ENCODE measurements at places on chromosomes 3 and 15.

DNA sequence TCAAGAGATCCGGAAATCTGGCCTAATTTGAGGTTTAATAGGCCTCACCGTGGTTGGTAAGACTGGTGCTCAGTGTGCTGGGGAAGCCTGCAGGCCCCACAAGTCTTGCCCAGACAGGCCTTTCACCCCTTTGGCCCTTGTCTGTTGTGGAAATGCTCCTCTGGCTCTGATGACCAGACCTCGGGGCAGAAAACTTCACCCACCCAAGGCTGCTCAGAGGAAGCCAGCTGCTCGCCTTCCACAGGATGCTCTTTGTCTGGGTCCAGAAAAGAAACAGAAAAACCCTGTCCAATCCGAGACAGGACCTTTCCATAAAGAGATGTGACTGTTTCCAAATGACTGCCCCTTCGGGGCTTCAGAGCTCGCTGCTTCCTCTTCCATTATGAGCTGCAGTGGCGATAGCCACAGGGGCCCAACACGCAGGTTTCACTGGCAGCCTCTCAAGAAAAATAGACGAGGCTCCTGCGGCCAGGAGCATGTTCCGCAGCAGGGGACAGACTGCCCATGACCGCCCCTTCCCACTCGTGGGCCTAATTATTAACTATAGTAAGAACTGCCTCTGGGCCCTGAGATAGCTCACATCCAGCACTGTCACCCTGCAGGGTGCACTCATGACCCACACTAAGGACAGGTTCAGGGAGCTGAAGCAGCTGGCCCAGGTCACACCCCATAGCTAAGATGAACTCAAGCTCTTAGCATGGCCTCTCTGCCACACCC, 6.8 kb upstream of the SNX22 start:
- DNase-seq, result no peak

DNA sequence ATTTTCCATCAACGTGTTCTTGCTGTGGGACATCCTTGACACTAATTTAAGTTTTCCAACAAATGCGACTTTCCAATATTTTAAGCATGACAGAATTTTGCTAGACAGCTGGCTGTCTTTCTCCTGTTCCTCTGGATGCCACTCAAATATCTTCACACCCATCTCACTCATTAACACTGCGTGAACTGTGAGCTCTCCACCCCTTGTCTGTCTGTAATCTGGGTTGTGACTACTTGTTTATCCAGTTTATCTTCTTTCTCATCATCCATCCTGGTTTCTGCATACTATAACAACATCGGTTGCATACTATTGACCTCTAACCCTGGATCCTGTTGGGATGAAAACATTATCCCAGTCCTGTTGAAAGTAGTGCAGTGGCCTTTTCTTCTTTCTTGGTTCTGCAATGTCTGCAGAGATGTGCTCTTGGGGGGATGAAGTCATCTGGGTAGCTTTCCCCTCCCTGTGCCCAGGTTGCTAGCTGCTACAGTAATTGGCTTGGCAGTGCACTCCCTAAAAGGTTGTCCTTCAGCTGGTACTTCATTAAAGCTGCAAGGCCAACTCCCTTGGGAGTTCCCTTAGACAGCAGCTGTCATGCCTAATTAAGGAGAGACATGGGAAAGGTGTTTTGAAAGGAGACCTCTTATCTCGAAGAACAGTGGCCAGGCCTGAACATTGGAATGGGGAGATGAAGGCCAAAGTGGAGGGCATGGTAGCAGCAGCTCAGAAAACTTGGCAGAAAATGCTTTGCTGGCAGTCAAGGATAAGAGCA, 24.7 kb downstream of the KAT2B start:
- no peak for DNase-seq

GRCh38 chr3:177499779-177500423, 302.6 kb upstream of the TBL1XR1 start:
- no peak for DNase-seq

DNA sequence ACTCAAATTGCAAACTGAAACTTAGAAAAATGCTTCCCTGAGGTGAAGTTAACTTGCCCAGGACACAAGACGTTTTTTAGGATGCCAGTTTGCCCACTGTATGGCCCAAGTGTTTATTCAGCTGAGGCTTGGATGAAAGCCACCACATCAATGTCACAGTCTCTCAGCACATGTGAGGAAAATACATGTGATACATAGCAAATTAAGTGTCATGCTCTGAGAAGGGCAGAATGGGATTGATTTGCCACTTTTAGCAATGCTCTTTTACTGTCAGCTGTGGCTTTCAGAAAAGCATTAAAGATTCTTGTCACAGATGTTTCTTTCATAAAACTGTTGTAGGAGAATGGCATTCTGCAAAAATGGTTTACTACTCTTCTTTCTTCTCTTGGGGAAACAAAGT, 165.5 kb downstream of the ZIC1 start:
- no peak for DNase-seq

GRCh38 chr3:64055076-64055475, 31.8 kb upstream of the PSMD6 start:
- DNase-seq, result no peak

DNA sequence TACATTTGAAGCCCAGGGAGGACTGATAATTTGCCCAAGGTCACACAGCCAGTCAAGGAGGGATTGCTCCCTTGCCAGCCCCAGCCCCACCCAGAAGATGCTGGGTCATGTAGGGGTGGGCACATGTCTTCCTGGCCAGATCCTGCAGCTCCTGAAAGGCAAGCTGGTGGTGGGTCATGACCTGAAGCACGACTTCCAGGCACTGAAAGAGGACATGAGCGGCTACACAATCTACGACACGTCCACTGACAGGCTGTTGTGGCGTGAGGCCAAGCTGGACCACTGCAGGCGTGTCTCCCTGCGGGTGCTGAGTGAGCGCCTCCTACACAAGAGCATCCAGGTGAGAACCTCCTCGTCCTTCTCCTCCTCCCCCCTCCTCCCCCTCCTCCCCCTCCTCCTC, 13.2 kb downstream of the ISG20 start:
- DNase-seq, result no peak

GRCh38 chr3:60147249-60147950, 1097.6 kb upstream of the CFAP20DC start:
- no peak for DNase-seq

DNA sequence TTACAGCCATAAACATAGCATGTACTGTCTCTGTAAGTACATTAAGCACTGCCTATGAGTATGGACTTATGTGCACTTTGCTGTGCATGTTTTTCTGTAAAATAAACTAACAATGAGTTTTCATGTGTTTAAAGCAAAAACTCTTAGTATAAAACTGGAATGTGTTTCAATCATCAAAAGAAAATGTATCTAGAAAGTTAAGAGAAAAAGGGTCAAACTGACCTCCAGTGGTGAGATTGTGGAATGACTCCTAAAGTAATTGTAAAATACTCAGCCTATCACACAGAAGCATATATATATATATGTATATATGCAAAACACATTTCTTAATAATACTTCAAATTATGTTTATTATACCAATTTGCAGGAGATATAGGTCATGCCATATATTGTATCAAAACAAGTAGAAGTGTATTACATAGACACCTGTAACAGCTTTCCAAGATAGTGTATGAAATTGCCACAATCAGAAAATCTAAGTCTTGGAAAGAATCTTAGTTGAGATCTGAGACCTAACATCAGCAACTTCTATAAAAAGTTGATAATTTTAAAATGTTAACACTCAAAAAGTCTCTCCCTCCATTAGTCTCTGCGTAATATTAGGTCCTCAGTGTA, 199.6 kb downstream of the FMN1 start:
- no peak for DNase-seq

DNA sequence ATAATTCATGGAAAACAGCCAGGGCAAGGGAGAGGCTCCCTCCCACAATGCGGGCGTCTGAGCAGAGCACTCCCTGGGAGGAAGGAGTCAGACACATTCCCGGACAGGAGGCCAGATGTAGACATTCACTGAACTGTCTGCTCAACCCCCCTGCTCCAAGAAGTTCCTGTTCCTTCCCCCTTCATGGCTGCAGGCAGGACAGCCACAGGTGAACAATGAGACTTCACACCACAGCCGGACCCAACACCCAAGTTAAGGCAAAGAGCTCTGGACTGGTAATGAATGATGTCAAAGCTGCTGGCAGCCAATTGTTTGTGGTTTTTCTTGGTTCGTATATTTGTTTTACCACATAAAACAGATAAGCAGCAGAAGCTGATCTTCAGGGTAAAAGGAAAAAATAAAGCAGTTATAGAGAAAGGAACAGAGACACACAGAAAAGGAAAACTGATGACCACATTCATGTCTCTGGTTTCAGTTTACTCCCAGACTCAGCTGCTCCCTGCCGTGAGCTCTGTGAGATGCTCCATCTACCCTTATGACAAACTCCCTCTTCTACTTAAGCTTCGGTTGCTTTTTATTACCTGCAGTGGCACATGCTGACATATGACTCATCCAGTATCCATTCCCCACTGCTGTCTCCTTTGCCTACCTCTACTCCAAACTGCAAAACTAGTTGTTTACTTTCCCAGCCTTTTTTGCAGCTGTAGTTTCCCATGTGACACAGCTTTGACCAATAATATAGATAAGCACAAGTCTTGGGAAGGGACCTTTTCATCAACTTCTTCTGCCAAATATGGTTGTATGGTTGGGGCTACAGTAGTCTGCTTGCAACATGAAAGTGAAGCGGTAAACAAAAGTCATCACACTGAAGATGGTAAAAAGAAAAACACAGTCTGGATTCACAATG, 33.1 kb downstream of the DZIP1L start:
- DNase-seq, result peak; percentile 31

DNA sequence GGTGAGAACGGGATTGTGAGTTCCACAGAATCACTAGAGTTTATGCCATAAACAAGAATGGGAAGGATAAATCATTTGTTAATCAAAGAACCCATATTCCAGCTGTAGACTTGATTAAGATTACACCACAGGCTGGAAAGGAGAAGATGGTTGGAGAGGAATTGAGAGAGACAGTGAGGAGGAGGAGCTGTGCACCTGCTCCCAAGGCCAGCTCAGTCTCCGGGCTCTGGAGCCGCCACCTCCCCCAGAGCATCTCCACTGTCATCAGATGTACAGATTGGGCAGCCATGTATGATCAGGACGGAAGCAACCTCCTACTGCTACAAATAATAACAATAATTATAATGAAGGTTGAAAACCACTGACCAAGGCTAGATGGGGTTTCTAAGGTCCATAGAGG, 170.0 kb downstream of the MINAR1 start:
- no peak for DNase-seq

DNA sequence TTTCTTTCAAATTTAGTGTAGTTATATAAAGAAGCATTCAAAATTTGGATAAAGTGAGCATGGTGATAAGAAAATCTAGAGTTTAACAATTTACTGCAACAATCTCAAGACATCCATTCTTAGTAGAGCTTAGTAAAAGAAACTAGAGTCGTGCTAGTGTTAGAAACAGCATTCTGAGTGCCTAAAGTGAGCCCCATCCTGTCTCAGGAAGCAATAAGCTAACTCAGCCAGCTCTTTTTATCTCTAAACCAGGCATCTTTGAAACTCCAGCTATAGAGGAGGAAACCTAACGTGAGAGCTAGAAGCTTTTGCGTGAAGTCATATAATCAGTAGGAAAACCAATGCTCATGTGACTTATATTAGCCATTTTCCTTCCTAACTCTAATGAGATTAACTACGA, 1187.1 kb upstream of the EPHA6 start:
- DNase-seq, result no peak

DNA sequence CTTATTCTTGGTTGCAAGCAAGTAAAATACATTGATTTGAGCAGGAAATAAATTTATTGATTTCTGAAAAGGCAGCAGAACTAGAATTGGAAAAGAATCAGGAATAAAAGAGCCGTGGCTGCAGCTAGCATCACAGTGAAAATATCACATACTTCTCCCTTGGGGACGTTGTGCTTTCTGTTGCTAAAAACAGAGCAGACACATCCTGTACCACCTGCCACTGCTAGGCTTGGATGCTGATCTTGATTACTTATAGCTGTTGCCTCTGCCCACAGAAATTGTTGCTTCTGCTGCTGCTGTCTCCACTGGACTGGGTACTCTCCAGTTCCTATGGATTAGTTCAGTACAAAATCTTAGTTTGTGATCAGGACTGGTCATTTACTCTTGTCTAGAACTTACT, 283.8 kb downstream of the C3orf38 start:
- no peak for DNase-seq

GRCh38 chr3:179438841-179439240, 12.4 kb downstream of the GNB4 start:
- no peak for DNase-seq

DNA sequence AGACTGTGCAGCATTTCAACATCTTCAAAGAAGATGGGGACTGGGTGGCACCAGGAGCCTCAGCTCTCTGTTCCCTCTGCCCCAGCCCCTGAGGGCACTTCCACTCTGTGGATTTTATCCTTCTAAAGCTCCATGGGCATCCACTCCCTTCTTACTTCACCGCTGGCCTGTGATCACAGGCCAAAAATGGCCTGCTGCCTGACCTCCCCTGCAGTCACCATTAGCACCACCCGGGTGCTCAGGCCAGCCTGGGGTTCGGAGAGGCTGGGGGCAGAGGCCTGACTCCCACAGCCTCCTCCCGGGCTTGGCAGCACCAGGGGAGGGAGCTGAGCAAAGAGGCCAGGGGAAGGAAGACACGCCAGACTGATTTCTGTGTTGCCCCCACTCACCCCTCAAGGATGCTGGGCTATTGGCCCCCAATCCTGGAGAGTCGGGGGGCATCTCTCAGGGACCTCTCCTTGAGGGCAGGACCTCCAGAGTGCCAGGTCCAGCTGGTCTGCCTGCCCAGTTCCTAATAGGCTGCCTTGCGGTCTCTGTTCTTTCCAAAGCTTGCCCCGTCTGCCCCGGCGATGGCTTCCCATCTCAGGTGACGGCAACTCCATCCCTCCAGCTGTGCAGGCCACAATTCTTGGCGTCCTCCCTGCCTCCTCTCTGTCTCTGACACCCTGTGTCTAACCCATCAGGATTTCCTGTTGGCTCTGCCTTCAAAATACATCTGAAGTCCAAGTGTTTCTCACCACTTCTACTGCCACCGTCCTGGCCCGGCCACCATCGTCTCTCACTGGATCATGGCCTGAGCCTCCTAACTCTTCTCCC, 67.1 kb downstream of the EXOG start:
- no peak for DNase-seq

- DNase-seq, result no peak
Measured at GRCh38 chr15:57290187-57290586, 86.1 kb upstream of the CGNL1 start.

DNA sequence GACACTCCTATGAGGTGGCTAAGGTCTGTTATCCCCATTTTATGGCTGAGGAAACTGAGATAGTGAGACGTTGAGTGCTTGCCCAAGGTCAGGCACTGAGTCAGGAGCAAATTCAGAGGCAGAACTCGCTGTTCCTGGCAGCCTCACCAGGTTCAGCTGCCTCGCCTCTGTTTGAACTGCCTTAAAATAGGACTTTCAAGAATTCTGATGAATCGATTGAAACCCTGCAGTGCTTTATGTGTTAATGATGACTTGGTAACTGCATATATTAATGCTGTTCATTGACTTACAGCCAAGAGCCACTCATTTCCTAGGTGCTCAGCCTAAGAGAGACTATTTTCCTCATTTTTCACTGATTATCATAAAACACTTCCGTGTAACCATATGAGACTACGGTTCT, 79.5 kb upstream of the BHLHE40 start:
- no peak for DNase-seq

Data from H54 (cell line).